ENCODE measurements at places on chromosomes 3 and 15. TPM values are rescaled to one million over a fixed set of nuclear protein-coding genes. Genes with fewer than 3 reads are reported as not detected.

DUOXA2 gene
- total RNA-seq = not detected

TMEM158 gene
- 38.7 TPM for total RNA-seq

CLDN11 gene
- 4.5 TPM for total RNA-seq

RASL12 gene
- not detected for total RNA-seq

GCSAM gene
- total RNA-seq = not detected

Data from HFFc6 (cell line).